ENCODE measurements at places on chromosomes 7 and 10.

- no peak for DNase-seq
These were observed 1.3 kb downstream of the IKZF1 start for GRCh38 chr7:50305583-50306493.

- DNase-seq = no peak
These were observed 54.1 kb downstream of the DYNC2I1 start for GRCh38 chr7:158910254-158911053.

GRCh38 chr7:97337849-97338248, 220.4 kb downstream of the SDHAF3 start:
- DNase-seq = no peak

DNA sequence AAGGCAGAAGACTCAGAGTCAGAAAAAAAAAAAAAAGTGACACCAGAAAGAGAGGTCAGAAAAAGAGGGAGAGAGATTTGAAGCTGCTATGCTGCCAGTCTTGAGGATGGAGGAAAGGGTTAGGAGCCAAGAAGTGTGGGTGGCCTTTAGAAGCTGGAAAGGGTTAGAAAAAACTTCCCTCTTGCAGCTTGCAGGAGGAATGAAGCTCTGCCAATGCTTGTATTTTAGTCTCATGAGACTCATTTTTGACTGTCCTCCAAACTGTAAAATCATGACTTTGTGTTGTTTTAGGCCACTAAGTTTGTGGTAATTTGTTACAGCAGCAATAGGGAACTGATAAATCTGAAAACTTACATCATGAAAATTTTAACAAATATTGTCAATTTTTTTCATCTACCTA, 127.7 kb upstream of the NOBOX start:
- DNase-seq = no peak

DNA sequence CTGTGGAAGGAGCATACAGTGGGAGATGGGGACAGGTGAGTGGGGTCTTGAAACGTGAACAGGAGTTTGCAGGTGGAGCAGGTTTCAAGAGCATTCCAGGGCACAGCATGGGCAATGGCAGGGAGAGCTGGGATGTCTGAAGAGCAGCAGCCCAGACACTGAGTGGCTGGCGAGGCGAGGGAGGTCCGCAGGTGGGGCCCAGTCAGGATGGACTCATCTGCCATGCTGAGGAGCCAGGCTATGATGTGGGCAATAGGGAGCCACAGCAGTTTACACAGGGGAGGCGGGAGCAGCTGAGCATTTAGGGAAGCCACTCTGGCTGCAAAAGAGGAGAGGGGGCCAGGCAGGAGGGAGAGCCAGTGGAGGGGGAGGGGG, 138.7 kb downstream of the FAM53B start:
- DNase-seq = no peak

DNA sequence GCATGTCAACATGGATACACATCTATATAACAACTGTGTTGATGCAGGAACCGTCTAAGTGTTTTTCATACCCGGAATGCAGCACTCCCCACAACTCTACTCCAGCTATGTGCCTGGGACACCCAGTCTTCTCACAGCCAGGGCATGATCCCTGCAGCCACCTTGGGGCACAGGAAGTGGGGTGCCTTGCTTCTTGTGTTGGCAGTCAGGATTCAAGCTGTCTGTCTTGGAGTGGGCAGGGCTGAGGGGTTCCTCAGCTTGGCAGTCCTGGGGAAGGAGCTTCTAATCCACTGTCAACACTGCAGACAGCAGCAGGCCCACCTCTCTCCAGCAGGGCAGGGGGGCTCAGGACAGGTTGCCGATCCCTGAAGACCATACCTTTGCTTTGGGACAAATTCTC, 41.3 kb downstream of the DRGX start:
- DNase-seq = no peak
